Hypothalamus (tissue), 51 donors: ENCODE measurements at places on chromosomes 4 and X.

GRCh38 chr4:34733185-34733941, 1511.0 kb downstream of the ARAP2 start:
- no peak for DNase-seq

- DNase-seq, result no peak
Observed at GRCh38 chrX:113274791-113275190, 434.2 kb upstream of the AMOT start.

DNA sequence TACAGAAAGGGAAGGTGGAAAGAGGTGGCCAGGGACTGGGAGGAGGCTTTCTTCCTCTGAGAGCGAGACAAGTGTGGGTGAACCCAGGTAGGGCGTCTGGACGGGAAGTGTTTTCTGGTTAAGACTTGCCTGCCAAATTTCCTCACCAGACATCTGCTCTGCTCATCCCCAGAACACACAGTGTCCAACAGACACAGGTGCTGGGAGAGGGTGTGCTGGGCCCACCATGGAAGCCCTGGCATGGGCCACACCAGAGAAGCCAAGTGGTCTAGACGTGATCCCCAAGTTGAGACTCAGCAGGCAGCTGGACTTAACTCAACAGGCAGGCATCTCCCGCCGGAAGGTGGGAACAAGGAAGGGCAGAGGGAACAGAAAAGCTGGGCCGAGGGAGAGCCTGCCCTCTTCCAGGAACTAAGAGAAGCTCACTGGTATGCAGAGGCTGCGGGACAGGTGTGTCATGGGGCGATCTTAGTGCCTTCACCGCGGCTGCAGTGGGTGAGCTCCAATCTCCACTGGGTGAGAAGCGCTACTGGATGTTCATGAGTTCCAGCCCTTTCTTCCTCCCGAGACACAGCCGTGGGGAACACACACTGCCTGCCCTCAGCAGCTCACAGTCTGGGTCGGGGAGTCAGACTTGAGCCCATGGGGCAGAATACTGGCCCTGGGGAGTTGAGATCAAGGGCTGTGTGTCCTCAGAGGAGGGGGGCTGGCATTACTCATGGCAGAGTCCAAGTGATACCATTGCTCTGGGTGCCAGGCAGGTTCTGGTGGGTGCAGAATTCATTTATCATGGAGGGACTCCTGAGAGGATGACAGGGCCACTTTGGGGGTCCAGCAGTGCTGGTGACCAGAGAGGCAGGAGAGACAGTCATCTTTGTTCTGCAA, 110.2 kb downstream of the CPZ start:
- DNase-seq, result no peak

DNA sequence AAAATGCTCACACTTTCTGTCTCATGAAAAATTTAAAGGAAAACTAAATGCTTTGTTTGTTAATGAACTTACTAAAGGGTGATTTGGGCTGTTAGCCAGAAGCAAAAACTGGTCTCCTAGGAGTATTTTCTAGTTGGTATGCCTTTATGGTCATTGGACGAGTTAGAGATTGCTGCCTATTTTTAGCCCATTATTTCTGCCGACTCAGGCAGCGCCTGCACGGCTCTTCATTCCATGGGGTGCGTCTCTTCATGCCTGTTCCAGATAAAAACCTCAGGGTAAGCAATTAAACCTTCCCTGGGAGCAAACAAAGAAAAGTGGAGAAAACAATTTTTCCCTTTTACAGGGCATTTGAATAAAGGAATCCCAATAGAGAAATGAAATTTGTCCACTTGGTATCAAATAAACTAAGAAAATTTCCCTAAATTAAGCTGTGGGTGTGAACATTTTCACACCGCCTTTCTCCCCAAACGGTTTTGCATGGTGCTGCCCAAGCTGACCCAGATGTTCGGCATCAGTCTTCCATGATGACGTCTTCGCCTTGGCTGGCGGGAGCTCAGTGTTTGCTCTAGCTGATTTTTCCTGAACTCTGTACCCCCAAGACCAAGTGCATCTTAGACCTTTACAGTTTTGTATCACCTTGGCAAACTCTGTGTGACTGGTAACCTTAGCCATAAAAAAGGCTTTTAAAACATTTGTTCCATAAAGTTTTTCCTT, 61.7 kb upstream of the ADGRG2 start:
- DNase-seq, result no peak

GRCh38 chr4:117847849-117848248, 186.4 kb upstream of the NDST3 start:
- no peak for DNase-seq

DNA sequence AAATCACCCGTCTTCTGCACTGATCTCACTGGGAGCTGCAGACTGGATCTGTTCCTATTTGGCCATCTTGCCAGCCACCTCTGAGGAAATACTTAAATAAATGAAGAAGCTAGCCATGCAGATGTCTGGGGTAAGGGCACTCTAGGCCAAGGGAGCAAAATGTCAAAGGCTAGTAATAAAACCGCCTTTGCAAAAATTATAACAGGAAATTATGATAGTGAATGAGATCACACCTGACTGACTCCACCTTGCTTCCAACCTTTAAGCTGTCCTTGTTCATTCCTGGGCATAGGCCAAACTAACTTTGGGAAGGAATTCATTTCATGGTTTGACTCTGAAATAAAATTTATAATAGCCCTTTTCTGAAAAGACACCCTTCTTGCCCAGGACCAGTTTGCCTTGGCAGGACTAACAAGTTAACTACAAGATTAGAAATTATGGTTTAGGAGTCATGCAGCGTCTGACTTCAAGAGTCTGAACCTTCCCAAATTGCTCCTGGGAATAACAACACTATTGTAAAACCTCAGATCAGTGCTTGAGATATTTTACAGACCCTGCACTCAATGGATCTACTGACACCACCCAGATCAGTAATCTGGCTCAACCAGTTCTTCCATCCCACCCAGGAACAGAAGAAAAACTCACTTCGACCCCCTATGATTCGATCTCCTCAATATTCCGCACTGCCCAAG, 246.9 kb upstream of the HDX start:
- DNase-seq, result no peak

GRCh38 chr4:156969101-156969500, 2.5 kb downstream of the PDGFC start:
- no peak for DNase-seq

DNA sequence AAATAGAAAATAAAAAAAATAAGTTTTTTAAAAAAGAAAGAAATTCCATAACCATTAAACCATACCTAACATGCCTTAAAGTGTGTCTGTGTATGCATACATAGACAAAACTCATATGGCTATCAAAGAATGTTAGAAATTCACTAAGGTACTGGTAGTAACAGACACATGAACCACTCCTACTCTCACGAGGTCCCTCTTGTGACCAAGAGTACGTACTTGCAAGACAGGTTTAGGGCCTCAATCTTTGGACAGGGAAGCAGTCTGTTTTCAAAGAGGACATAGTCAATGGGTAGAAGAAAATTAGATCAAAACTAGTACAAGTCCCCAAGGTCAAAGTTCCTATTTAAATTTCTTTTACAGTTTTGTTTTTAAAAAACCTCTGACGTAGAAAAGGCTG, 117.3 kb downstream of the CHM start:
- no peak for DNase-seq

DNA sequence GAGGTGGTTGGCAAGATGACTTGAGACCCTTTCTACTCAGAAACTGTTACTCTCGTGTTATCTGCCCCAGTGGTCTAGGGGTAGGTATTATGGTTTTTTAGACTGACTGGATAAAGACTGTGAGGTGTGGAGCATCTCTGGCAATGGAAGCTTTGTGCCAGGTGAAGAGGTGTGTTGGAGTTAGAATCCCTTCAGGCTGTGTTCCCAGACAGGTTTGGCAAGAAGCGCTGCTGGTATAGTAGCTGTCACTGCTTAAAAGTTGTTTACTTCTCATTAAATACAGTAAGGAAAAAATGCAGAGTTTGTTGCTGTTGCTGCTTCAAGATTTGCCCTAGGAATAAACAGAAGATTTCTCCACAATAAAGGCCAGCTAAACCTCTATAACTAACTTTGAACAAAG, 35.3 kb downstream of the AREG start:
- DNase-seq, result no peak

DNA sequence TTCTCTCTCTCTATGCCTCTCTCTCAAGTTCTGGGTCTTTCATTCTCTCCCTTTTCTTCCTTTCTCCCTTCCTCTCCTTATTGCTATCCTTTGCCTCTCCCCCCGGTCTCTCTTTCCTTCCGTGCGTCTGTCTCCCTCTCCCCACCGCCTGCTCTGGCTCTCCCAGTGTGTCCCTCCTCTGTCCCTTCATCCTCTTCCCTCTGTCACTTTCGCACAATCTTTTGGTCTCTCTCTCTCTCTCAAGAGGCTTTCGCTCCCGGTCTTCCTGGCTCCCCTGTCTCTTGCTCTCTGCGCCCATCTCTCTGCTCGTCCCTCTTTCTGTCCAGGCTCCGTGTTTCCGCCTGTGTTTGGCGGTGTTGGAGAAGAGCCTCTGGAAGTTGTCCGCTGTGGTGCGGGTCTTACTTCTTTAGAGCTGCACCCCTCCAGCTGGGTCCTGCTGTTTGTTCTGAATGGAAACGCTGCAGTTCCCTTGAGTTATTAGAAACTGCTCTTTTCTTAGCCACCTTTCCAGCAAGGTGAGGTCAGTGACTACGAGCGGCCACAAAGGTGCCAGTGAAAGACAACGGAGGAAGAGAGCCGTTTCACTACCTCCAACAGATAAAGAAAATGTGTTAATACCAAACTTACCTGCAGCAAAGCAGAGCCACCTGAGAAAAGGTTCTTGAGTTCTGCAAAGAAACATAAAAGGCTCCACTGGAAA, 1.1 kb downstream of the BMPR1B start:
- DNase-seq, result no peak

DNA sequence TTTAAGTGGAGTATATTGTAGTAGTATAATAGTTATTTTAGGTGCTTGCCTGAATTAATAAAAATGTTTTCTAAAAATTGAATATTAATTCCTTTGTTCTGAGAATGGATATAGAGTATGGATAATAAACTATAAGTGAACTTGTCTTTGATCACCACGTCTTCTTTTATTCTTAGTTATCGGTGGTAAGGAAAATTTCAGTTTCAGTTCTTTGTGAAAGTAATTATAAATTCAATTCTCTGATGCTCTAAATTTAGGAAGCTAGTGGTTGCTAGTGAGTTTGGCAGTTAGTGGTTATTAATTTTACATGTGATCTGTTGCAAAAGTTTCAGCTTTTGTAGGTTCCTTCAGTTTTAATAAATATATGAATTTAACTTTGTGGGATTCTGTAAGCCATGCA, 30.8 kb downstream of the MRPL1 start:
- no peak for DNase-seq

DNA sequence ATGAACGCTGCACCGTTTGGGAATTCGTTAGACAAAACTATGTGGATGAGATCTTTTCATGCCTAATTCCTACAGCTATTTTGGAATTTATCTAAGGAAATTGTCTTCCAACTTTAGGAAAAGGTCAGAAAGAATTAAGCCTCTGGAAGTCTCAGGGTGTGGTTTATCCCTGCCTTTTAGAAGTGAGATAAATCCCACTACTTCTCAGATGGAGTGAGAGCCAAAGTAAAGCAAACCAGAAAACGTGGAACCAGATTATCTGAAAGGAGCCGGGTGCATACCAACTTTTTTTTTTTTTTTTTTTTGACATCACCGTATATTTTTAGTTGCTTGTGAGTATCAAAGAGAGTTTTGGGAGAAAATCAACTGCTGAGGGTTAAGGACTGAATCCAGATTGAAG, 79.6 kb downstream of the VCX2 start:
- no peak for DNase-seq

DNA sequence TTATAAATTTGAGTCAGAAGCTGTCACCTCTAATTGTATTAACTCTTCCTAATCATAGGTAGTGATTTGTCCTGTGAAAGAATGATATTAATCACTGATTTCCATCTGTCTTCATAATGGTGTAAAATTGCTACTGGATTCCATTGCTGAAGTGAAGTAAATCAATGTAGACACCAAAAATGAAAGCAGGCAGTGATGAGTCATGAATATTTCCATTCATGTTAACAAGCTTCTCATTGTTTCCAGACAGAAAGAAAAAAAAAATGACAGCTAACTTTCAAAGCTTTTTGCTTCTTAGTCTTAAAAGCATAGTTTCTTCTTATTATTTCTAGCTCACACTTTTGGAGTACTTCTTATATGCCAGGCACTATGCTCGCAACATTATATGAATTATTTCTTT, 21.5 kb downstream of the FAM114A1 start:
- no peak for DNase-seq

DNA sequence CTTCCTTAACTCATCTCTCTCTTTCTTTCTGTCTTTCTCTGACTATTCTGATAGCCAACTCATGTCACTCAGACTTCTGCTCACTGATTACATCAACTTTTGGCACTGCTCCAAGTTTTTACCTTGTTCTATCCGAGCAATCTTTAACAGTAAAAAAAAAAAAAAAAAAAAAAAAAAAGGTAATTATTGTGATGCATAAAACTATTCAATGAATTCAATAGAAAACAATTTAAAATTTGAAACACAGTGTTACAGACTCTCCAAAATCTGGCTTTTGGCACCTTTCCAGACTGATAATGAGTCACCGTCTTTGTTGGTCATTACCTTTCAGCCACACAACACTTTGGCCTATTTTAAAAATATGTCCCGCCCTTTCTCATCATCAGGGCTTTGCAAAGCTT, 229.5 kb downstream of the GALNTL6 start:
- no peak for DNase-seq

GRCh38 chrX:54045563-54046228, 1.4 kb upstream of the PHF8 start:
- no peak for DNase-seq

DNA sequence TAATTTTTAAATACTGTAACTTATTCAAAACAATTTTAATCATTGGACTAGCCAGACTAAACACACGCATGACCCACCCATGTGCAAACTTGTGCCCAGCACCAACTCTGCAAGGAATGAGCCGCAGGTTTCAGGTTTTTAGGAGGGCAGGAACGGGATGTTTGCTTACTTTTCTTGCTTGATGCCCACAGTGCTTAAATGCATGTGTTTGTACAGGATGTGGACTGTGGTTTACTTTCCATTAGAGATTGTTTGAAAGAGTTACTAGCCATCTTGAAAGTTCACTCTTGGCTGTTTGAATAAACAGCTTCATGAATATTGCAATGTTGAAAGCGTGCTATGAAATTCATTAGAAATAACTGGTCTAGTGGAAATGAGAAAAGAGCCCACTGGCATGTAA, 83.3 kb downstream of the STK32B start:
- DNase-seq, result no peak

DNA sequence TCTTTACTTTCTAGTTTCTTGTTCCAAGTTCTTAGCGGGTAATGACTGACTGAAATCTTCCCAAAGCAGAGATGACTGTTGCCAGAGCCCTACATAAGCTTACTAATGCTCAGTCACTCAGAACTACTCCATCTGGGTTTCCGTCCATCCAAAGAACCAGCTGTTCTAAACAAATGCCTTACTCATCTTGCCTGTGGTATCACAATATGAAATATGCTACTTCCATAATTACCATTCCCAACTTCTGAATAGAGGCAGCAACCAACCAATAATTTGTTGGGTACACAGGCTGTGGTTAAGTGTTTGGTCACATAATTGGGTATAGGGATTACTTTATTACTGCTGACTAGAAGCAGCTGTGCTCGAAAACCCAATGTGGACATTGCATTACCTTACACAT, 930.2 kb upstream of the DIAPH2 start:
- DNase-seq, result no peak

- no peak for DNase-seq
Observed at GRCh38 chr4:98406819-98407218, 145.6 kb downstream of the RAP1GDS1 start.

- no peak for DNase-seq
Observed at GRCh38 chr4:53040851-53041250, 178.7 kb downstream of the RASL11B start.

- DNase-seq, result no peak
Observed at GRCh38 chr4:68691186-68691585, 20.7 kb upstream of the UGT2B15 start.
